ENCODE measurements at places on chromosomes 2 and 18.

- no peak for DNase-seq
Measured at GRCh38 chr2:144085016-144085415, 434.9 kb downstream of the ZEB2 start.

DNA sequence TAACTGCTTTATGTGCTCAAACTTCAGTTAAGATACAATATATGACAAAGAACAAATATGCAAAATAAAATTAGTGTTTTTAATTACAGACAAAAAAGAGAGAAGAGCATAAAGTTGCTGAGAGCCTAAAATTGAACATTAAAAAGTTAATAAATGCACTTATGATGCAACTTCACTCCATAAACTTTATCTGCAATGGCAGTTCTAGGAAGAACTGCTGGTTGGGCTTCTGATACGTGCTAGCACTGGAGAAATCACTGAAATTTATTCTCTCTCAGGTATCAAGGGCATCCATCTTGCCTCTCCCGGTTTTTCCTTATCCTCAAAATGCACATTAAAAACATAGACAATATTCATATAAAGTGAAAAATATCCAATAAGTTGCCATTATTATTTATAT is 35.7 kb downstream of the MYO3B start:
- no peak for DNase-seq

DNA sequence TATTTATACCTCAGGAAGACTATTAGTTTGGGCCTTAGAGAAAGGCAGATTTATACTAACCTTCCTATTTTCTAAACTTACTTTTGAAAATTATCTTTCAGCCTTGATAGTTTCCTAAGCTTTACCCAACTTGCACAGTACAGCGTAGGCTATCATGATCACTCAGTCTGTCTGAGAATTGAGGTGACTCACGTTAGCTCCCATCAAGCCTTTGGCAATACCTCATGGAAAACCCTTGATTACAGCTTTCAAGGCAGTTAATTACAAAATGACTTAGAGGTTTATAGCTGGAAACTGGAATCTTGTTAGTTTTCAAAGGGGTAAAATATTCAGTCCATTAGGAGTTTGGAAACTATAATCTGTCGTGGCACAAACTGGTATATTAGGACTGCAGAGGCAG is 26.4 kb upstream of the ARMC9 start:
- no peak for DNase-seq

DNA sequence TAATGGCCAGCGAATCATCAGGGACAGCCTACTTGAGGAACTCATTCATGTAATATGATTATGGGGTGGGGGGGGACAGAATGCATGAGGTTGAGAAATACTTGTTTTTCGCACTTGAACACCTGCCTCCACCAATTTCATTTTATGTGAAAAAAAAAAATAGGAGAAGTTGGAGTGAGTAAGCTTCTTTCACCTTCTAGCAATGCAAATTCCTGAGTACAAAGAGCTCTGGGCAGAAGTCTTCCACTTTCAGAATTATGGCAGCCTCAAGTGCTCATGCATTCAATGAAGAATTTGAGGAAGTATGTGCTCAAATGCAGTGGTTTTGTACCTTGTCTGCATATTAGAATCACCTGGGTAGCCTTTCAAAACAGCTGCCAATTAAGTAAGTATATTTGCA is 40.1 kb upstream of the GPD2 start:
- no peak for DNase-seq

- DNase-seq = no peak
Measured at GRCh38 chr18:78765142-78765541, 214.5 kb upstream of the SALL3 start.

DNA sequence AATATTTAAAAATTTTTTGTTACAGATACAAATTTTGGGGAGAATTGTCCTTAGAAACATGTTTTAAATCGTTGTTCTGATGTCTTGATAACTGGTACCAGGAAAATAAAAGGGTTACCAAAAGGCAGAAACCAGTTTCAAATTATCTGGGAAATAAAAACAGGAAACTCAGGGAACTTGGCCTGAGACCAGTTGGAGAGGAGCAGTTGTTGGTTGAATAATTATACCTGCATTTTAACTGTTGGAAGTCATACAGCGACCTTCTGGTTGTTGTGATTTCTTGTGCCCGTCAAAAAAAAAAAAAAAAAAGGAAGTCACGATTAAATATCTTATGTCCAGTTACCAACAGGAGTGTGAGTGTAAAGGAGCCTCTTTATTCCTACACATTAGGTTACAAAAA is 51.8 kb downstream of the CRIM1 start:
- no peak for DNase-seq

DNA sequence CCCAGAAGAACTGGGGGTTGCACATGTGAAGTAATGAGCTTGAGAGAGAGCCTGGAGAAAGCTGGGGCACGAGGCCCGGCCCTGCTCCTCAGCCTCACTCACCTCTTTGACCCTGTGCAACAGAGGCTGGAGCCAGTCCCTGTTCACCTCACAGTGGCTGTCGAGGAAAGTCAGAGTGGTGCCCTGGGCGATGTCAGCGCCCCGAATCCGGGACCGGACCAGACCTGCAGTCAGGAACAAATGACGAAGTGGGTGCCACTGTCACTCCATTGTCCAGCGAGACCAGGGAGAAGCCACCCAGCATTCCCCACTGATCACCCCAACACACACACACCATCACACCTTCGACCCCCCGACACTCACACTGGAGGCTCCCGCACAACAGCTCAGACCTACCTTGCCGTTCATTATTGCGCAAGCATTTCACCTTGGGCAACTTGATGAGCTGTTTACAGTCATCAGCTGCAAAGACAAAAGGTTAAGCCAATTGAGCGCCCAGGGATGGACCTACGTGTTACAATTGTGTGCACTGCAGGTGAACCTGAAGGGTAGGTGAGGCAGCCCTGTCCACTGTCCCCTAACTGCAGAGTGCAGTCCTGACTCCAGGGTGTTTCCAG is 148.4 kb upstream of the CAPN13 start:
- DNase-seq = no peak

DNA sequence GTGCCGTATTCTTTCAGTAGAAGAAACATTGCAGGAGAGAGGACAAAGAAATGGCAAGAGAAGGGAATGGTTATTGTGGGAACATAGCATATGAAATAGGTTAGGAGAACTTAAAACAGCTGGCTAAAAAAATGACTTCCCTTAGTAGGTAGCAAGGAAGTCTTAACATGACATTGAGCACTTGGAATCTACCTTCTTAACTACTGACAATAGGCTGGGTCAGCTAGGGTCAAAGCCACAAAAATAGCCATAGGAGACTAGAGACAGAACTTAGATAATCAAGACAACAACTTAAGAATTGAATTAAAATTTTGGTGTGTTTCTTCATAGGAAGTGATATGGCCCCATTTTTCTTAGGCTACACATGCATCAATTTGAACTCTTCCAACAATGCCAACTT is 227.9 kb downstream of the TCF4 start:
- no peak for DNase-seq
